ENCODE measurements at places on chromosomes 2 and 18.

DNA sequence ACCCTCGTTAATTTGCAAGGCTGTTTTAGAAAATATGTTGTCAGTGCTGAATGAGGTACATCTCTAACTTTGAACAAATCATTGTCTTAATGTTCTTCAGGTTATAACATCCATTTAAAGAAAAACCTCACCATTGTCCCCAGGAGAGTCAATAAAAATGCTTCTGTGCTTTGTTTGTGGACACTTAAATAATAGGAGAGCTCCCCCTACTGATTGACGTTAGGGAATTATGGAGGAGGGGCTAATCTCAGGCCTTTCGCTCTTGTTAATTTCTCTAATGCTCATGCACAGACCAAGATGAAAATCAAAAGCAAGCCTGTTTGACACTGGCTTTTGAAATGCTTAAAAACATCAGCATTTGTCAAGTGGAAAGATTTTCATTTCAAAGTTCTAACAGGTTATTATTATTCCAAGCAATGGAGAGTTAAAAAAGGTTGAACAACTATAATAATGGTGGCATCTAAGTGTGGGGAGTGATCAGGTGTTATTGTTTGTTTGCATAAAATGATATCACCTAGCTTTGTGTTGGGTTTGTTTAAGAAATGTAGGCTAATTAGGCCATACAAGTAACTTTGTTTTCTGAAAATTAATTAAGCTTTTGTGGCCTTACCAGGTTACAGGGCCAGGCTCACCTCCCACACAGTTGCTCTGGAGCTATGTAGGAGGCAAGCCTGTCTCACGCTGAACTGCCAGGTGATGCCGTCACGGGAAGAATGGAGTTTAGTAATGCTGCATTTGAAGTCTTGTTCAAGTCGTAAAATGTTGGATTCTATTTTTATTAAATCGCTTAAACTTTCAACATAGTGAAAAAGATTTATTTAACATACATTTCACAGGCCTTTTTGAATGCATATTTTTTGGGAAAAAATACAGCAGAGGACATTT, 51.7 kb upstream of the SMIM21 start:
- no peak for DNase-seq

GRCh38 chr2:2762166-2762908, 431.3 kb upstream of the MYT1L start:
- DNase-seq: no peak

DNA sequence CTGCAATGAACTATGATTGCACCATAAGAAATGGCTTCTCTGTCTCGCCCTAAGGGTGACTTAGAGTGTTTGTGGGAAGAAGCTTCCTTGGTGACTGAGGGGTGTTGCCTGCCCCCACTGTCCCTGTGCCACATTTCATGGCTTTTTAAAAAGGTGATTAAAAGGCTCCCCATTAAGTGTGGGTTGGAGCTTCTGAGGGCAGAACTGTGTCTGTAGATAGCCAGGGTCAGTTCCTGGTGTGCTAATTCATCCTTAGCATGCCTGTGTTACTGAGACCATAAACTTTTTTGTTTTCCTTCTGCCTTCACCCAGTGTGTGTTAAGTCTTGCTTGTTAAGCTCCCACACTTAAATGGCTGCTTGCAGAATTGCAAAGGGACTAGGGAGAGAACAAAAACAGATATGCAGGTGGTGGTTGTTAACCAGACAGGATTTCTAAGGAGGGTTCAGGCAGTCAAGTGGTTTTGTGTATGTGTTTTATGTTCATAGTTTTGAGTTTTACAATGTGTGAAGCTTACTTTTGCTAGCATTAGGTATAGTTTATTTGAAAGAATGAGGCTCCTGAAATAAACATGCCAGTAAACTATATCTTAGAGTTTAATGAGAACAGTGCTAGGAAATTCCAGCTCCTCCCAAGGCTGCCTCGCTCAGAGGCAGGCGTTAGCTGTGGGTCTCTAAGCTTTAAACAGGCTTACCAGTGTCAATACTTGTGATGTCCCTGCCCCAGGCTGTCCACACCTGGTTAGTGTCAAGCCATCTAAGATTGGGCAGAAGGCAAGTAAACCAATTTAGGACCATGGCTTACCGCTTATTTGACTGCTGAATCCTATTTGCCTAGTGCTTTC, 14.5 kb downstream of the CERS6 start:
- DNase-seq: no peak

- no peak for DNase-seq
Observed at GRCh38 chr2:190545093-190545492, 10.6 kb upstream of the NEMP2 start.

- no peak for DNase-seq
Observed at GRCh38 chr2:239378918-239379640, 21.7 kb downstream of the HDAC4 start.

- no peak for DNase-seq
Observed at GRCh38 chr18:36382854-36383253, 85.3 kb downstream of the FHOD3 start.

DNA sequence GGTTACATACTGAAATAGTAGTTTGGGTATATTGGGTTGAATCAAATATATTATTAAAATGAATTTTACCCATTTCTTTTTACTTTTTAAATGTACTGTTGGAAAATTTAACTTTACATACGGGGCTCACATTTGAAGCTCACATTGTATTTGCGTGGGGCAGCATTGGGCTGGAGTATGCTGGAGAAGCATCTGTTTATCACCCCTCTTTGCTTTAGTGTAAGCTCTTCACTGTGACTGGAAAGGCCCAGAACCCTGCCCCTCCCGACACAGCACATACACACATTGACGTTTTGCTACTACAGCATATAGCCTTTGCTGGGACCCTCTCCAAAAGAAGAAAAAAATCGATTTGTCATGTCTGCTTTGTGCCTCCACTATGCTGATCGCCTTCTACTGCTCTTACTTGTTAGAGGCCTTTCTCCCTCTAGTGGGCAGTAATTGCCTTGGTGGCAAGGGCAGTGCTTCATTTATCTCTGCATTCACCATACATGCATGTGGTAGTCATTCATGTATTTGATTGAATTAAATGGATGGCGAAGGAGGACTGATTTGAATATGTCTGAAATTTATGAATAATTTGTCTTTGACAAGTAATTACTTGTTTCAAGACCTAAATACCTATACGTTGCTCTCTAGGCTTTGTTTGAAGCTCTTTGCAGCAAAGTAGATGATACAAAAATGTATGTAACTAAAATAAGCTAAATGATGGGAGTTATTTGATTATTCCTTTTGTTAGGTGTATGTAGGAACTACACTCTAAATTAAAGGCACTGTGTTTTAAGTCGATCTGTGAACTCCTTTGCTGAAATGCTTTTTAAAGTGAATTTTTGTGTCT, 37.4 kb downstream of the VAPA start:
- no peak for DNase-seq

DNA sequence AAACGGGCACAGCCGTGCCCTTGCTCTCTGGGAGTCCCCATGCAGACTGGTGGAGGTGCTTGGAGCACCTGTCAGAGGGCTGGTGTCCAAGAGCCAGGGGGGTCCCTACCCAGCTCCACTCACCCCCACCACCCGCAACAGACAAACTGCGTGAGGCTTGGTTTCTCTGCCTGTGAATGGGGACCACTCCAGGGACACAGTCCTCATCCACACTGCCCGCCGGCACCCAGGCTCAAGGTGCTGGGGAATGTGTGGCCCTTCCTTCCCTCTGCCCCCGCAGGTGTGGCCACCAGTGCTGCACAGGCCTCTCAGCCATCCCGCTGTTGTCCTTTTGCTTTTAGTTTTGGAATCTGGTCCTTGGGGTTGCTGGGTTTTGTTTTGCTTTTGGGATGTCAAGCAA, 136.5 kb upstream of the ZNF236 start:
- no peak for DNase-seq

GRCh38 chr18:69622184-69622583, 221.5 kb downstream of the DOK6 start:
- DNase-seq: no peak

GRCh38 chr2:221529177-221529942, 42.7 kb downstream of the EPHA4 start:
- DNase-seq: no peak

DNA sequence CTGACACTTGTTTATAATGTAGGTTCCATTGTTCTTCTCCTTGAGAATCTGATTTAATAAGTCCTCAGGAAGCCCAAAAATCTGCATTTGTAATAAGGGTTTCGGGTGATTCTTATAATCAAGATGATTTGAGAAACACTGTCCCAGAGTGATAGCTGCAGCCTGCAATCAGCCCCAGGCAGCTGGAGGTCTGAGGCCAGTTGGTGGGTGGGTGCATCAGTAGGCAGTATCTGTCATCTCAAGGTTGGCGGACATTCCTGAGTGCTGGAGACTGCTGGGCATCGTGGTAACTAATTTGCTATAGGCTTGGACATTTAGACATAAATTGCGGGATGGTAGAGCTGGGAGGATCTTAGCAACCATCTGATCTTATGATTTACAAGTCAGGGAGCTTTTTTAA, 2.7 kb upstream of the IL18RAP start:
- DNase-seq: no peak

DNA sequence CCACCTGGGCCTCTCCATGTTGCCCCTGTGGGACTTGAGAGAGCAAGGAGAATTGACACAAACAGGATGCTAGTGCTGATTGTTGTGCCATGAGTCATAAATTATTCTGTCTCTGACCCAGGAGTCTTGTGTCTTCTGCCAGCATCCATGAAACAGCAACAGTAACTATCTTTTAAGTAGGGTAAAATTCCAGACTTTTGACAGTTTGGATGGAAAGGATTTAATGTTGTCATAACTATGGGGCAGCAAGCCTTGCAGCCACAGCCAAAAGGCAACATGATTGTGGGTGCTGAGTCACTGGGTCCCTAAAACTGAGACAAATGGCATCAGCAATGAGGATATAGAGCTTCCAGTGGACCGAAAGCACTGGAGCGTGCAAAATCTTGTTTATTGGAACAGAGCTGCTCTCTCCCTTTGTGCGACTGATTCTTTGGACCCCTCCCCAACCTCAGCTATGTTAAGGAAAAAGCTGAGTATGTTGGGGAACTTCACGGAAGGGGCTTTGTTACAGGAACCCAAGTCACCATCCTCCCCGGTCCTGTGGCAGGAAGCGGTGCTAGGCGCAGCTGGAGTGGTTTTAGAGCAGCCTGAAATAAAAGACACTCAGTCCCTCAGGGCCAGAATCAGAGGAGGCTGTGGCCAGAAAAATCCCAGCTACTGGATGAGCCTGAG, 9.6 kb upstream of the ITPRIPL1 start:
- DNase-seq: peak; percentile 30

GRCh38 chr2:179843541-179843940, 17.9 kb downstream of the ZNF385B start:
- no peak for DNase-seq

DNA sequence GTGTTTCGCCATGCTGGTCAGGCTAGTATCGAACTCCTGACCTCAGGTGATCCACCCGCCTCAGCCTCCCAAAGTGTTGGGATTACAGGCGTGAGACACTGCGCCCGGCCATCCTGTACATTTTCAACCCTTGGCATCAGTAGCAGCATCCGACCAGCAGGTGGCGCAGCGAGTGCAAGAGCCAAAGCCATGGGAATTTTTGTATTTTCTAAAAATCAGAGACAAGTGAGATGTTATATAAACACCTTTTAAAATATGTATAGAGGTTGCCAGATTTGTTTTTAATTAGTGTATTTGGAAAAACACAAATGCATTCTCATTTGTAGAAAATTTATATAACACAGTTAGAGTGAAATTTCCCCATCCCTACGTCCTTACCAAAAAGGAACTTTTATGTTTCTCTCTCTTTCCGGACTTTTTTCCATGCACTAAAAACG, 36.8 kb downstream of the MOGAT1 start:
- peak; percentile 79 for DNase-seq

GRCh38 chr2:158412206-158412605, 44.3 kb downstream of the CCDC148 start:
- no peak for DNase-seq

DNA sequence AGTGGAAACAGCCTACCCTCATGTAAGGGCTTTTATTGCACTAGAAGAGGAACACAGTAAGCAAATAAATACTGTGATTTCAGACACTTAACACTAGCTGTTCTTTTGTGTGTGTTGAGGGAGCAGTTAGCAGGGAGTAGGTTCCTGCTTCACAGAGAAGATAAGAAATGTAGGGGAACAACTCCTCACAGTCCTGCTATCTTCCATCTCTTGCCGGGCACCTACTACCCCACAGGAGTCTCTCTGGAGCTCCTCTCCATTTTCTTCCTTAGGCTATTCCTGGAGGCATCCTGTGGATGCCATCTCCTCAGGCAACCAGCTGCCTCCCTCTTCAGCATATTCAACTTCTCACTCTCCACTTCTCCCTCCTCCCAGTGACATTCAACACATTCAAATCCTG, 145.0 kb downstream of the SRBD1 start:
- DNase-seq: no peak

DNA sequence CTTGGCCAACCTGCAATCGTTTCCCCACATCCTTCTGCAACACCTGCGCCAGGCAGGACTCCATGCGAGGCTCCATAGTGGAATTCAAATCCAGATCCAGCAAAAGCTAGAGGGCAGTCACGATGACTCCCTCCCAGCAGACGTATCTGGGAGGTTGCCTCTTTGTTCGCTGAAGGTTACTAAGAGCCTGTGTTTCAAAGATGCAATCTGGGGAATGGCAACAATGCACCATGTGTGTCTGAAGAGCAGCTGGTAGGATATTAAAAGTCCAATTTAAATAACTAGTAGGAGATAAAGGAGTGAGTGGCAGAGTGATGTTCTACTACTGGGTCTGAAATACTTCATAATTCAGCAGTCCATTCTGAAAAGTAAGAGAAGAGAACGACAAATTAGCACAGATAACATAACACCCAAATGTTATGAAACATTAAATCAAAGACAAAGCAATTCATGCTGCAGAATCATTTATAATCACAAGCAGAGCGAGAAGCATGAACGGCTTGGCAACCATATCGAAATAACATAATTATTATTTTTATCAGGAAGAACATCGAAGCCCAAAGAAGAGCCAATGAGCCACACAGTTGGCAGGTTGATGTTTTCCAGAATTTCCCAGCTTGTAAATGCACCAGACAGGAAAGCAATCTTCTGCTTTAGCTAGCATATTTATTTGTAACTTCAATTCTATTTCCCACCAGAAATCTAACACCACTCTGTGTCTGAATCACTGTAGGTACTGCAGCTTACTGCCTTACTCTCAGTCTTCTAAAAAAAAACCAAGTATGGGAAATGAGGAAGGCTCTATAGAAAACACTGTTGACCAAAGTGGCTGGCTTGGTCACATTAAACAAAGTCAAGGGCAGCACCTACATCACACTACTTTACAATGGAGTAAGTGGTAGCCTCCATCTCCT, 43.2 kb downstream of the CLASP1 start:
- no peak for DNase-seq

DNA sequence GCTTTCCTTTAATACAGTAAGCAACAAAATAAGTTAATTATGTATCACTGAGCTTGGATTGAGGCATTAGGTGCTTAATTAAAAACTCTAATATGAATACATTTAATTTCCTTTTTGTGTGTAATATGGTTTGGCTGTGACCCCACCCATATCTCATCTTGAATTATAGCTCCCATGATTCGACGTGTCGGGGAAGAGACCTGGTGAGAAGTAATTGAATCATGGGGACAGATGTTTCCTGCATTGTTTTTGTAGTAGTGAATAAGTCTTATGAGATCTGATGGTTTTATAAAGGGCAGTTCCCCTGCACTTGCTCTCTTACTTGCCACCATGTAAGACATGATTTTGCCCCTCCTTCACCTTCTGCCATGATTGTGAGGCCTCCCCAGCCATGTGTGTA, 325.4 kb upstream of the CDH7 start:
- DNase-seq: no peak

- DNase-seq: no peak
Observed at GRCh38 chr18:48607056-48607984, 68.5 kb downstream of the CTIF start.

- no peak for DNase-seq
Observed at GRCh38 chr2:112198780-112199179, 56.1 kb downstream of the ZC3H8 start.
